Activated CD4-positive, alpha-beta T cell treated with anti-CD3 and anti-CD28 coated beads, Interleukin-2, amount 10 ng/mL, durations not matched to agents 7 days and 5 days (primary cell): ENCODE measurements at places on chromosomes 12 and 14. TPM values are rescaled to one million over a fixed set of nuclear protein-coding genes. Genes with fewer than 3 reads are reported as not detected.

- no peak for DNase-seq
Measured at GRCh38 chr14:103259801-103260628, 74.0 kb upstream of the EIF5 start.

GRCh38 chr14:98743536-98743935 lies 528.5 kb downstream of the BCL11B start:
- DNase-seq = no peak

- no peak for DNase-seq
Measured at GRCh38 chr12:6029401-6029800, 84.3 kb upstream of the ANO2 start.

TTC6 gene
- total RNA-seq = not detected

GRCh38 chr14:88831284-88831683 lies 6.8 kb downstream of the TTC8 start:
- DNase-seq = no peak

BMP4 gene
- total RNA-seq = 0.64 TPM

DNA sequence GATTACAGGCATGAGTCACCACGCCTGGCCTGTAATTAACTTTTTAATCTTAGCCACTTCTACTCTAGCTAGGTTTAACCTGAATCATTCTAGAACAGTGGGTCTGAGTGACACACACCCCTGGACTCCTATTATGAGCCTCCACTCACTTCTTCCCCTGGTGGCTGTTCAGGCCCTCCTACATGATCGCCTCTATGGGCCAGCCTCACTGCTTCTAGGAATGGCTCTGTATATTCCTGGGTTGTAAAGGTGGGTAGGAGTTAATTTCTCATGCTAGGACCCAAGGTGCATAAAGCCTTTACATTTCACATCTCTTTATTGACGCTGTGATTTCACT lies 8.0 kb upstream of the RNU6-8 start:
- no peak for DNase-seq
